Mucosa of descending colon (tissue), 3 donors: ENCODE measurements at places on chromosomes 11 and 22. TPM values are rescaled to one million over a fixed set of nuclear protein-coding genes. Genes with fewer than 3 reads are reported as not detected.

The RASGRP2 gene
- 9.7 TPM for total RNA-seq

The FAM180B gene
- total RNA-seq = not detected

The MMP7 gene
- not detected for total RNA-seq

The PARVB gene
- 35.7 TPM for total RNA-seq

The OR52H1 gene
- 0.39 TPM for total RNA-seq

The CASP4 gene
- 23.4 TPM for total RNA-seq

The OTOG gene
- total RNA-seq = not detected

DNA sequence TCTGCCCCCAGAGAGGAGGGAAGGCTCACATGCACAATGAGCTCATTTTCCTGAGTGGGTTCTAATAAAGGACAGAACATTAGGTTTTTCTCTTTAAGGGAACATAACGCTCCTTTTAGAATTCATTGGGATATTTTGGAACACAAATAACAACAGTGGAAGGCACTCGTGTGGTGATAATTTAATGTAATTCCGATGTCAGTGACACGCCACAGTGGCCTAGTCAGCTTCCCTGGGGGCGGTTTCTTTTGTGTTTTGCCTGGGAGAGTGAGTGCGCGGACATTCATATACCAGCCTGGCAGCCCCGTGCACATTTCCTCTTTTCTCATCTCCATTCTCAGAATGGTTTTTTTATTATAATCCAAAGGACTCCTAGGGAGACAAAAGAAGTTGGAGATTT, 41.1 kb downstream of the SEZ6L start:
- DNase-seq = no peak

GRCh38 chr22:24070553-24070952, 59.4 kb downstream of the CABIN1 start:
- no peak for DNase-seq

DNA sequence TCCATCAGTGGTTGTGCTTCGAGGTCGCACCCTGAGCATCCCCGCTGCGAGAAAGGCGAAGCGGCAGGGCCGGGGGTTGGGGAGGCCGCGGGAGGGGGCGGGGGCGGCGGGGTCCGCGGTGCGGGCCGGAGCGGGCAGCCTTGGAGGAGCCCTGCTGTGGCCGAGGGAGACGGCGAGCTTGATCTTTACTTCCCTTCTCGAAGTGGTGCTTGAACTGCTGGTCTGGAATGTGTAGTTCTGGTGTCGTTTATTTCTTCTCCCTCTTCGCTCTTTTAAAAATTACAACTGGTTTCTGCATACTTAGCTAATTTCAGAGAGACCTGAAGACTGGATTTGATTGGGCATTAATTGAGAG, 1.1 kb downstream of the APLP2 start:
- peak; percentile 57 for DNase-seq

- no peak for DNase-seq
Observed at GRCh38 chr11:48104568-48104924, 112.1 kb upstream of the OR4B1 start.

DNA sequence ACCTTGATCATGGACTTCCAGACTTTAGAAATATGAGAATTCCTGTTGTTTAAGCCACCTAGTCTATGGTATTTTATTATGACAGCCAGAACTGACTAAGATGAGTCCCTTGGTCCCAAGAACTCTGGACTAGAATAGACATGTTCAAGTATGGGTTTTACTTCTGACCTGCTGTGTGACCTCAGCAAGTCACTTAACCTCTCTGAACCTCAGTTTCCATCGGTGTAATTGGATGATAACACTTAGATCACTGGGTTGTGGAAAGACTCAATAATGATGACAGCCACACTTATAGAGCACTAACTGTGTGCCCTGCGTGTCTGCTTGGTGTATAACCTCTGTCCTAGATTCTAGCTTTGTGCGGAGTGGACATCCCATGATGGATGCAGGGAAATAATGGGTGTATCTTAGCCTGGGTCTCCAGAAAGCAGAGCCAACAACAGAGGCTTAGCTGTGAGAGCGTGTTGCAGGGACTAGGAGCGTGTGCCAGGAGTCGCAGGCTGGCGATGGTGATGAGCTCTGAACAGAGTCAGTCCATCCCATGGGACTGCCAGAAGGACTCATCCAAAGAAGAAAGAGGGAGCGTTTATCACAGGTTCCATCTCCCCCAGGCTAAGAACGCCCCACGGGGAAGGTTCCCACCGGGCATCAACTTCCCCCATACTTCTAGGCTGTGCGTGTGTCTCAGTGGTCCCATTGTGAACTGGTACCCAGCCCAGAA, 93.2 kb upstream of the TP53I11 start:
- DNase-seq = no peak

- DNase-seq = no peak
Observed at GRCh38 chr11:85118151-85118550, 509.0 kb downstream of the DLG2 start.

GRCh38 chr11:62788991-62789390, 1.8 kb downstream of the TMEM179B start:
- no peak for DNase-seq

DNA sequence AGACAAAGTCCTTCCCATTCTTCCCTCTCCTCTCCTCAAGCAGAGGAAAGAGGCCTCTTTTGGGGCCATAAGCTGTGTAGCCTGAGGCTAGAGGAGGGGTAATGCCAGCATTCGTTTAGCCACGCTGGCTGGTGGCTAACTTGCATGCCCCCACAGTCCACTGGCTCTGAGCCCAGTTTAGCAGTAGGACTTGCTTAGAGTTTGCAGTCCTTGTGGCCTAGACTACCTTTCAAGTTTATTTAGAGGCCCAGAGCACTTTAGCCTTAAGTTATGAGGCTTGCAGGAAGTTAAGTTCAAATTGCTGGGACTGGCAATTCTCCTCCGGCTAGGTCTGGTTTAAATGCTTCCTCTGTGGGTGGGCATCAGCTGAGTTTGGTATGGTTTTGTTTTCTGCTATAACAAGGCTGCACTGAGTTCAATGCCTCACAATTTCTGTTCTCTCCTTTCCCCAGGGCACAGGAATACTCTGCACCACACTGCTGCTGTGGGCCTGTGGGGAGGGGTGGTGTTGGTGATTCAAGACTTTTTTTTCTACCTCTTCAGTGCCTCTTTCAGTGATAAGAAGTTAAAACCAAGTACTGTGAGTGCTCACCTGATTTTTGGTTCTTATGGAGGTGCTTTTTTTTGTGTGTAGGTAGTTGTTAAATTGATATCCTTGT, 281.0 kb upstream of the C11orf87 start:
- DNase-seq = no peak

DNA sequence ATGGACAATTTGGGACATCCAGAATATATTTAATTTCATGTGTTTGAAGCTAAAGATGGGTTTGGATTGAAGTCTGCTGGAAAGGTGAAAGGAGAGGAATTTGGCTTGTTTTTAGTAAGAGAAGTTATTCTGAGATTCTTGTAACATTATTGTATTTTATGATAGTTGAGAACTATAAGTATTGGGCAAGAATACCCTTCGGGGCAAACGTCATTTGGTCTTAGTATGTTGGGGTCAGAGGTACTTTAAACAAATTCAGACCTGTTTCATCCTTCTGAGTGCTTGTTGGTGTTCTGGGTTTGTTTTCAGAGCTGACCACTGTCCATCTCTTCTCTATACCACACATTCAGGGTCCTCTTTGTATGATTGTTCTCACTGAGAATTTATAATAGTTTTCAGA, 19.5 kb downstream of the PANX1 start:
- DNase-seq = no peak

- no peak for DNase-seq
Observed at GRCh38 chr22:36946421-36947158, 33.2 kb downstream of the CSF2RB start.

DNA sequence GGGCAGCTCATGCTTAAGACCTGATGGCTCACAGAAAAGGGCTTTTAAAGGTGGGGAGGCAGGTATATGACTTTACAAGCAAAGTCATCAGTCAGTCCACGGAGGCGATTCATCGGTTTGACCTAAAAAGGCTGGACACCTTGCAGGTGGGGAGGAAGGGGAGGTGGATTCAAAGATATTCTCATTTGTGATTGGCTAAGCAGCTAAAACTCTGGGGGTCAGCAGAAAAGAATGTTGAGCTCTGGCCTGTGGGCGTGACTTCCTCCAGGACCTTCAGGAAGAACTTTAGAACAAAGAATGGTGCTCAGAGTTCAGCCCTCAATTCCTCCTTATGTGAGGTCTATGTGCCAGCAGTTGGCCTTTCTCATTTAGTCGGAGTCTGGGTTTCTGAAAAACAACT, 78.3 kb upstream of the LMO1 start:
- no peak for DNase-seq

DNA sequence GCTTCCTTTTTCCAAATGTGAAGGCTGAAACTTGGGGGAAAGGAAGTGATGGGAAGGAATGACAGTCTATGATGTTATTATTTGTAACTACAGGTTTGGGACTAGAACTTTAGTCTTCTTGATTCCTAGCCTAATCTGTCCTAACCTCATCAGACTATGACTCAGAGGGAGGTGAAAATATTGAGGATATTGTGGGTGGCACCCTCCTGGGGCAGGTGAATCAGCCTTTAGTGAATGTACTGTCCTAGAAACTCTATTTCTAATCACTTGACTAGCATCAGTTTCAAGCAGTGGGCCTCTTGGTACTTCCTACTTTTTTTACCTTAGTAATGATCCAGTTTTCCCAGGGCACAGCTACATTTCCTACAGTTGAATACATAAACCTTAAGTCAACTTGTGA, 829.0 kb upstream of the API5 start:
- no peak for DNase-seq

GRCh38 chr11:72613977-72614376, 60.2 kb downstream of the PDE2A start:
- DNase-seq = peak; percentile 67

GRCh38 chr11:75600356-75600755, 38.3 kb downstream of the SERPINH1 start:
- no peak for DNase-seq

DNA sequence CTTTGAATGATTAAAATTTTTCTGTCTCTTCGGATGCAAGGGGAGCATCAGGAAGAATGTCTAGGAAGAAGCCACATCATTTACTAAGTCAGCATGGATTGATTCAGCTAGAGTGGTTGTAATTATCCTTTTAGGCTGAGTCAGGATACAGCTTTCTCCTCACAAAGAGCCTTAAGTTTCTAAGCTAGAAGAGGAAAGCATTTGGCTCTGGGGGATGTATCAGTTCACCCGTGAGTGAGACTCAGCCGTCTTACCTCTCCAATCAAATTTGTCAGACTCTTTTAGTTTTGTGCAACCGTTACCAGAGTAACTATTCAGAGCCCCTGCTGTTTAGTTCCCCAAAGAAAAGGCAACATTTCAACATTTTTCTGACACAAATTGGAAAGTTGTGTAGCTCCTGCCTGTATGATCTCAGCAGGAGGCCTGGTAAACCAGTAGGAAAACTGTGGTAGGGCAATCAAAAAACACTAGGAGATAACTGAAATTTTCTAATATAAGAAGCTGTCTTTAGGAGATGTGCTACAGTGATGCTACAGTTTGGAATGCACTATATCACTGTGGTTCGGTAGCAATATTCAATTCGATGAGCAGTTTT, 432.4 kb upstream of the LUZP2 start:
- DNase-seq = no peak

DNA sequence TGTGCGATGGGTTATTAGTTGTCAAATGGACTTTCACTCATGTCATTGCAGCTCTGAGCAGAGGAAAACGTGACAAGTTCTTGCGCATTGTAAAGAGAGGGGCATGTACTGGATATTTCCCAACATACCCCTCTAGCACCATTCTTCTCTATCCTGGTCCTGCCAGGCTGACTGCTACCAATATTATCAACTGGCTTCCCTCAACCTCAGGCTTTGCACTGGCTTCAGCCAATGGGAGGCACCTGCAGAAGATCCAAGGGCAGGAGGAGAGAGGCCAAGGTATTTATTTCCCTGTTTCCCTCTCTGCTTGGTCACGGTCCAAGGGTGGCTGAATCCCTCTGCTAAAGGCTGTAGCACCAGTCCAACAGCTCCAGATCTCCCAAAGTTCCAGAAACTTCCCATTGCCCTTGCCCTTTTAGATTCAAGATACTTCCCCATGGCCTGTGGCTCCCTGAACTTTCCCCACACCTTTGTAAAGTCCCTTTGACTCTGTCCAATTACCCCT, 175.6 kb upstream of the NECTIN1 start:
- peak; percentile 45 for DNase-seq

- peak; percentile 47 for DNase-seq
Observed at GRCh38 chr22:19995611-19996339, 20.8 kb downstream of the ARVCF start.

DNA sequence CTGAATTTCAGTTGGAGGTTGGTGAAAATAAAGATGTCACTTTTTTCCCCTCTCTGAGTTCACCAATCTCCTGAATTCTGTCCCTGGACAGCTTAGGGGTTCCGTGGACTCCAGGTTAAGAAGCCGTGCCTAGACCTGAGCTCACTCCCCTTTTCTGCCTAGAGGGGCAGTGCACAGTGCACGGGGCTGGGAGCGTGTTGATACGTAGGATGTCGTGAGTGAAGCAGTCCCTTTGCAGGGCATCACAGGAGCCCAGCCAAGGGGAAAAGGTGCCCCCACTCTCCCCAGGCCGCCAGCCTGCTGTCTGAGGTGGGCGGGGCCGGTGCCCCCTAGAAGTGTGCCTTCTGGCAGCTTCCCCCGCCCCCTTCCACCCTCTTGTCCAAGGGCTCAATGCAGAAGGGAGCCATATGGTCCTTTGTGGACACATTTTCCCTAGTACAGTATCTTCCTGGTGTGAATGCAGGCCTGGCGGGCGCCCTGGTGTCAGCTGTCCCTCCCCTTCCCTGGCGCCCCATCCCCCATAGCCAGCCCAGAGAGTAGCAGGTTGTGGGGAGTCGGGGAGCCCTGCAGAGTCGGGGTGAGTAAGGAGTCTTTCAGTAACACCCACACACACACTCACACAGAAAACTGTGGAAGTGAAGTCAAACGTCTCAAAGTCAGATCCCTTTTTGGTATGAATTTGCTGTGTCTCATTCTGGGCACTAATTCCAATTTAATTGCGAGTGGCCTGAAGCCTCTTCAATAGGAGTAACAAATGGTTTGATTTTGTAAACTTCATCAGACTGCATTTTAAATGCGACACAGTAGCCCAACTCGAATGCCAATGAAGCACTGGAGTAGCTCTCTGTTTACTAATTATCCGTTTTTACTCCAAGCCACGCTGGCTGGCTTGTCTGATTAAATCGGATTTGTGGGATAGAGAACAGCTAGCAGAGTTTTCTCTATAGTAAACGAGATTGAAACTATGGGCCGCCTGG, 67.5 kb upstream of the NNMT start:
- no peak for DNase-seq

- no peak for DNase-seq
Observed at GRCh38 chr11:100780470-100780869, 93.4 kb downstream of the ARHGAP42 start.

DNA sequence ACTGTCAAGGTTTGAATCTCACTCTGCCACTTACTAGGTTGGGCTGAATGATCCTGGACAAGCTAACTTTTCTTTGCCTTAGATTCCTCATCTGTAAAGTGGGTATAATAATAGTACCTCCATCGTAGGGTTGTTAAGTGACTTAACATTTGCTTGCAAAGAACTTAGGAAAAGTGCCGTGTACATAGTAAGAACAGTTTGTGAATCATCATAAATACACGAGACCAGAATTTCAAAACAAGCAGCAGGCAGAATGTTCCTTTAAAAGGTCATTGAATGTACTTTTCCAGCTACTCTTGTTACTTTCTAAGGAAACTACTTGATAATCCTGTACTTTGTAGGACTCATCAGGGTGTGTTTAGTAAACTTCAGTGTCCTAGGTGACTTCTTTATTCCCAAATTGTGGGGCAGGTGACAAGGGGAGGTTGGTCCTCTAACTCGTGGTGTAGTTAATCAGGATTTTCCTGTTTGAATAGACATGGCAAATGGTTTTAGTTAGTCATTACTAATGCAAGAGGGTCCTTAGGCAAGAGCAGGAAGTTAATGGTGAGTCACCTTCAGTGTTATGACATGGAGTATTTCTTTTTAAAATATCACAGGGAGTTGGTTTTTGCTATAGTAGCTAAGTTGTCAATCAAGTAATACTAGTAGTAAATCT, 67.9 kb downstream of the YAP1 start:
- DNase-seq = no peak
